Right lobe of liver (tissue), 6 donors: ENCODE measurements at places on chromosomes 11 and 22.
A peak's percentile ranks its signal among the peaks of the same experiment; 100 is the strongest.

- DNase-seq = peak; percentile 92
Measured at GRCh38 chr22:37566903-37567798, 6.9 kb downstream of the CDC42EP1 start.

DNA sequence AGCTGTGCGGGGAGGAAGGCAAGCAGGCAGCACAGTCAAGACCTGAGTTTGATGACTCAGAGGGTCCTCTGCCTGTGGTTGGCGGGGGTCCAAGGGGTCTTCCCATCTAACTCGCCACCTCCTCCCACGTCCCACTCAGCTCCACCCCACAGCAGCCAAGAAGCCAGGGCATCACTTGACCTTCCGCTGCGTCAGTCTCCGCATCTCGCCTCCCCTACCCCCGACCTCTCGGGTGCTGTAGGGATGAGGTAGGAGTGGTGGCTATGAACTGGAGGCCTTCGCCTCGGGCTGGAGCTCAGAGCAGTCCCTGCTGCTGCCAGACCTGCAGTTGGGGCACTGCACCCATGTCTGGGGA, 90.6 kb downstream of the CDKN1C start:
- DNase-seq = peak; percentile 44

DNA sequence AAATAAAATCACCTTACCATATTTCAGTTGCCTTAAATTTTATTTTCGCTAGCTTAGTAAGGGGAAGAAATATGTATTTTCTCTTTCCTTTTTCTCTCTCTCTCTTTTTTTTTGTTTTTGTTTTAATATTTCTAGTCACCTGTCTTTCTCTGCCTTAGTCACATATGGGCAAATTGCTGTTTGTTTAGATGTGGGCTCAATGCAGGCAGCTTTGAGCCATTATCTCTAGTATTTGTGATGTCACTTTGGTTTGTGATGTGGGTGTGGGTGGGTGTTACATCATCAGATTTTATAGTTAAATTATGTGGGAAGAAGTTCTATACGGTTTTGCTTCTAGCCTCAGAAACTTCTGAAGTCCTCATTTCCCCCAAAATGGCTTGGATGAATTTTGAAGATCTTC, at the start of gene C22orf31:
Gene C22orf31 (minus strand): TSS at position 59 of the 400 bp plus-strand sequence. CDS start 39 bp downstream, at position 20.
- DNase-seq = no peak

DNA sequence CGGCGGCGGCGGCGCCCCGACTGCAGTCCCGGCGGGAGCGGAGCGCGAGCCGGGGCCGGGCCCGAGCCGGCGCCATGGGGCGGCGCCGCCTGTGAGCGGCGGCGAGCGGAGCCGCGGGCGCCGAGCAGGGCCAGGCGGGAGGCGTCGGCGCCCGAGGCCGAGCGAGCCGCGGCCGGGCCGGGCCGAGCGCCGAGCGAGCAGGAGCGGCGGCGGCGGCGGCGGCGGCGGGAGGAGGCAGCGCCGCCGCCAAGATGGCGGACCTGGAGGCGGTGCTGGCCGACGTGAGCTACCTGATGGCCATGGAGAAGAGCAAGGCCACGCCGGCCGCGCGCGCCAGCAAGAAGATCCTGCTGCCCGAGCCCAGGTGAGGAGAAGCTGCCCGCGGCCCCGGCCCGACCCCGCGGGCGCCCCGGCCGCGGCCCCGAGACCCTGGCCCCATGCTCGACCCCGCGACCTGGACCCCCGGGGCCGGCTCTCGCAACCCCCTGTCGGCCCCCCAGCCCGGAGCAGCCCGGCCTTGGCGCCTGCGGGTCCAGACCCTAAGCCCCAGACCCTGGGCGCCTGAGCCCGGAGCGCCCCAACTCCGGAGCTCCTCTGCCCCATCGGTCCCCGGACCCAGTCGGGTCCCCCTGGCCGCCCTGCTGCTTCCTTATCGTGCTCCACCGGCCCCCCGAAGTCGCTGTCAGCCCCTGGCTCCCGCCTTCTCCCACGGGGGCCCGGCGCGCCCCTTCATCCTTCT, at the start of gene GRK2:
Gene GRK2 (plus strand): TSS at position 25 of the 739 bp plus-strand sequence. CDS start 227 bp downstream, at position 252.
- peak; percentile 49 for DNase-seq

DNA sequence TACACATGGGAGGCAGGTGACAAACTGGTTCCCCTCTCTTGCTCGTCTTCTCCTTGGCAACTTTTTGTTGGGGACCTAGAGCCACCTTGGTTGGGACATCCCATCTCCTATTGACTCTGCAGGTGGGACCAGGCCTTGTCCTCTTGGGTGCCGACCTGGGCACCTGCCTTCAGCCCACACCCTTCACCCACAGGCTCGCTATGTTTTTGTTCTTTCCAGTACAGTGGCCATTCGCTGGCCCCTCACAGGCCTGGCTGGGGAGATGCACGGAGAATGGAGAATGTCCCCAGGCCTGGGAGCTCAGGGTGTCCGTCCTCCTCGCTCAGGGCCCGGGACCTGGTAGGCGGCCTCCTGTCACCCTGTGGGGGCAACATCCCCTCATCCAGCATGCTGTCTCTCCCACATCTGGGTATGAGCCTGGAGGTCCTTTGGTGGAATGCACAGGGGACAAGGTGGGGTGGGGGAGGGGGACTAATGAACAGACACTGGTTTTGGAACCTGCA, 14.9 kb upstream of the OMP start:
- DNase-seq = peak; percentile 50

DNA sequence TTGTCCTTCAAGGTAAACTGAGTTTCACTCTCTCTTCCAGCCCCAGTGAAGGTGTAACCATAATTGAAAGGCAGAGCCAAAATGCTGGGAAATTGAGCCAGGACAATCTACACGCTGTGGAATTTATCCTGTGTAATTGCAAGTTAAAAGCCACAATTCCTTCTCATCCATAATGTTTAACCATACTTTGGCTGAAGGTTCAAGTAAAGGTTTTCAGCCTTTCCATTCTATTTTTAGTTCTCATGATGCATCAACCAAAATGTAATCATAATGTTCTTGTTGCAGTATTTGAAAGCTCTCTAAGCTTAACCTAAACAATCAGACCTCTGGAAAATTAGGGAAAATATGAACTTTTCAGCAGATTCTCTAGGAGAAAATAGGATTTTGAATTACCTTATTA, 14.0 kb upstream of the ARHGAP42 start:
- no peak for DNase-seq

DNA sequence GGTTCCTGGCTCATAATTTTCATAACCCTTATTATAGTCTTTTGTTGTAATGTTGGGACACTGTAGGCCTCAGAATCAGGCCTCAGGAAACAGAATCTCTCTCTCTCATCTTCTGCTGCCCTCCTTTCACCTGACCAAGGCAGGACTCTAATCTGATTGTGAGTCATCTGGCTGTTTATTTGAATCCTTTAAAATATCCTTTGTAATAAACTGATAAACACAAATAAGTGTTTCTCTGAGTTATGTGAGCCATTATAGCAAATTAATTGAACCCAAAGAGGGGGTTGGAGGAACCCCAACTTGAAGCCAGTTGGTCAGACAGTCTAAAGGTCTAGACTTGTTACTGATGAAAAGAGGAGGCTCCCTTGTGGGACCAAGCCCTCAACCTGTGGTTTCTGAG, 30.6 kb downstream of the ACER3 start:
- no peak for DNase-seq

DNA sequence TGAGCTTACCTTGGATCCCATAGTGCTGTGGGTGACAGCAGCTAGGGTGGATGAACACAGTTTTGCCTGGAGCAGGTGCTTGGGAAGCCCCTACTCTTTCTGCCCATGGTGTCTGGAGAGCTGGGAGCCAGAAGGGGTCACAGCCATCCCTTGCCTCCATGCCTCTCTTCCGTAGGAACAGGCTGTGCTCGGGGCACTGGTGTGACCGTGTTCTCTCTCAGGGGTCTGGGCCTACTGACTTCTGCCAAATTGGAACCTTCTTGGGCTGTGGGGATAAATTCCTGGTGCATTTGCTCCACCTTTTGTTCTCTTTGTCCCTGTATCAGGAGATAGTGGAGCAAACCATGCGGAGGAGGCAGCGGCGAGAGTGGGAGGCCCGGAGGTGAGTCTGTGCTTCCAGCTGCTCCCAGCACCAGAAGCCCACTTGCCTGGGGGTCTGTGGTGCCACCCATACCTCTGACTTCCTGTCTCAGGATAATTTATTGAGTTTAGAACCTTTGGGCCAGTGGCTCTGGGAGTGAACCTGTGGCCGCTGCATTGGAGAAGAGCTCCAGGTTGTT, 14.4 kb downstream of the CDC45 start:
- no peak for DNase-seq

DNA sequence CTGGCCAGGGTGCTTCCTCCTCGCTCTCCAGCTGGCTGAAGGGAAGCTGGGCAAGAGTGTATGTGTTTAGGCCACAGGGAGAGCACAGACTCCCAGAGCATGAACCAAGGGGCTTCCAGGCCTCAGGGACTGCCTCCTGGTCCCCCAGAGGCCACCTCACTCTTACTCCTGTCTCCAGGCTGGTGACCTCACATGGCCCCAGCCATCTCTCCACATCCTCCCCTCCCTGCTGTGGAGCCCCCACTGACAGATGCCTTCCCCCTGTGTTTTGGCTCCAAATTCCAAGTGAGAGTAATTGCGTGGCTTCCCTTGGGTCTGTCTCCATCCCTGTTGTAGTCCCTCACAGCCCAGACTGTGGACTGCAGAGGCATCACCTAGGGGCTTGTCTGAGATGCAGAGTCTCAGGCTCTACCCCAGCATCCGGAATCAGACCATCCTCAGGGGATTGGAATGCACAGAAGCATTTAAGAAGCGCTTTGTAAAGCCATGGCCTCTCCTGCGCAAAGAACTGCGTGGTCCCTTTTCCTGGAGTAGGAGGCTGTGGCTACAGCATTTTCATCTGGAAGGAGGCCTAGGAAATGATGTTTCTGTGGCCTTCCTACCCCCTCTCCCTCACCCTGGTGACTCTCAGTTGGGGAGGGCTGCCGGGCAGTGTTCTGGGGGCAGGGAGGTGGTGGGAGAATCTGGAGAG, 91.1 kb downstream of the ATXN10 start:
- DNase-seq = no peak

GRCh38 chr11:72239849-72240460, 4.0 kb downstream of the PHOX2A start:
- DNase-seq = no peak

GRCh38 chr11:103016031-103016430, 60.5 kb upstream of the MMP13 start:
- DNase-seq = no peak

- no peak for DNase-seq
Measured at GRCh38 chr11:125111001-125111342, 454 bp downstream of the TMEM218 start.

GRCh38 chr11:3802011-3802790, 4.8 kb upstream of the NUP98 start:
- no peak for DNase-seq

GRCh38 chr11:65884716-65885092, 3.6 kb downstream of the FIBP start:
- peak; percentile 83 for DNase-seq

- no peak for DNase-seq
Measured at GRCh38 chr11:69022260-69022659, 9.2 kb upstream of the MRGPRF start.

GRCh38 chr11:120834686-120835210, 189.2 kb upstream of the TBCEL start:
- no peak for DNase-seq

DNA sequence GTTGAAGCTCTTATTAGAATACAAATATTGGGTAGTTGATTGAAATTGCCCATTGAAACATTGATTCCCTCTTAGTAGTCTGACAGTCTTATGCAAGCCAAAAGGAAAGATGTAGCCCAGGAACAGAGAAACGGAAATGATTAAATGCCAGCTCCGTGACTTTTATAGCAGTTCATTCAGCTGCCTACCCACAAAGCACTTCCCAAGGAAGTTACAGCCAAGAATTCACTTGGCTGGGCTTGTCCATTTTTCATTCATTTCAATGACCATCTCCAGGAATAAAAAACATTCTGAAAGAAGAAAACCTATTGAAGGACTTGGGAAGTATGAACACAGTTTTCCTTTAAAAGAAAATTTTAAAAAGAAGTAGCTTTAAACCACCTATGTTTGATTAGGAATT, 62.0 kb downstream of the NCAM1 start:
- no peak for DNase-seq

DNA sequence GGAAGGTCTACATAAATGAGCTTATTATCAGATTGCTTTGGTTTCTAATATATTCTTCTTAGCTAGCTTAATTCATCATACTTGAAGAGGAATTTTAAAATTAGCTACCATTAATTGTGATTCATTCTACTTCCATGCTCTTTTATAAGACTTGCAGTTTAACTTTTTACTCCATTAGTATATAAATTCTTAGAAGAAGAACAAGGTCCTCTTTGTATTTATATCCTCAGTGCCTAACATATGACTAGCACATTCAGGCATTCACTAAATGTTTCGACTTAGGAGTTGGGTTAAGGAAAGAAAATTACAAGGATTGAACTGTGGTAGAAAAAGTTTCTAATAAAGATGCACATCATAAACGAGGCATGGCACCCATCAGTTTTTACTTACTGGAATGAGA, 1135.5 kb downstream of the JRKL start:
- DNase-seq = no peak

DNA sequence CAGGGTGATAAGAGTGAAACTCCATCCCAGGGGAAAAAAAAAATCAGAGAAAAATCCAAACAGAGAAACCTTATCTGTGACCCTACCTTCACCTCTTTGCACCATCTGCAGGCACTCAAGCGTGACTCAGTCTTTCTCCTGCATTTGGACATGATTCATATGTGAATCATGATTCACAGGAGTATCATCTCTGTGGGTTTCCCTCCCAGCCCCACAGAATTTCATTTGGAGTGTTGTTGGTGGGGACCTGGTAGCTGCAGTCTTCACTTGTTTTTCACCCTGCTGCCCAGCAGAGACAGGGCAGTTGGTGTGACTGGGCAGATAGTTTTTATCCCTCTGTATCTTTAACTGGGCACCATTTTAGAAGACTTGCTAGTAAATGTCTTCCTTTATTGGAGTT, 75.7 kb downstream of the DEPDC5 start:
- DNase-seq = no peak

DNA sequence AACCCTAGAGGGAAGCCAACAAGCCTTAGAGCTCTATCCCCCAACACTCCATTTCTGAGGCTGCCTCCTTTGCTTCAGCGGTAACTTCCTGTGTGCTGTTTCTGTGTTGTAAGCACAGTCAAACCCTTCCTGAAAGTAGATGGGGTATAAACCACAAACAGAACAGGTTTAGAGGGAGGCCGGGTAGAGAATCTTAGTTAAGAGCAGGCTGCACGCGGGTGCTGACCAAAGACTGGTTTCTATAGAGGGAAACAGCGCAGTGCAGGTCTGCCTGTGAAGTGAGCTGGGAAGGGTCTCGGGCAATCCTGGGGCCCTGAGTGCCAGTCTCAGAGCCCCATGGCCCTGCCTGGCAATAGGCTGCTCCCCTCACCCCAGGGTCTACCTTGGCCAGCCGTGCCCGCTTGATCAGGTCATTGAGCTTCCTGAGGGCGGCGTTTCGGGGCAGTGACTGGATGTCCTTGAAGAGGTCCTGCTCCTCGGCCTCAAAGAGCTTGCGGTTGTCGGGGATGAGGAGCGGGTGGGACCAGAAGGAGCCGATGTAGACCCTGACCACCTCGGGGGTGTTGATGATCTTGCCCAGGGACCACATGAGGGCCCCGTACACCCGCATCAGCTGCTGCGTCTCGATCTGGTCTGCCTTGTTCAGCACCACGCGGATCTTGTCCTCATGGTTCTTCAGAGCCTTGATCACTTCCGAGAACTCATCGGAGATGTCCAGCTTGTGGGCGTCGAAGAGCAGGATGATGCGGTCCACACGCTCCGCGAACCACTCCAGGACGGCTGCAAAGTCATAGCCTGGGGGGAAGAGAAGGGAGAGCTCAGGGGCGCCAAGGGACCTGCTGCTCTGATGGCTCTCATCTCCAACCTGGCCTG, 15.3 kb upstream of the CDC42BPG start:
- DNase-seq = no peak
